ENCODE measurements at places on chromosomes 4 and X.

DNA sequence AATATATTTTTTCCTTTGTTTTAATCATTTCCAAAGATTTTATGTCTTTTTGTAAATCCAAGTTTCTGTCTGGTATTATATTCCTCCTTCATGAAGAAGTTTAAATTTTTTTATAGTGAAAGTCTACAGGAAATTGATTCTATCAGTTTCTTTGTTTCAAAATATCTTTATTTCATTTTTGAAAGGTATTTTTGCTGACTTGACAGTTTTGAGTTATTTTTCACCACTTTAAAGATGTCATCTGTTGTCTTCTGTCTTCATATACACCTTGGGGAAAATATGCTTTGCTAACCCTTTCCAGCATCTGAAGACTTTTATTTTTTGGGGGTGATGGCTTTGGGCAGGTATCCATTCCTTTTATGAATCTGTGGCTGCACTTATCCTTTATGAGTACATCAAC is 164.4 kb upstream of the EPHA5 start:
- no peak for DNase-seq

- DNase-seq = peak; percentile 78
Observed at GRCh38 chr4:54661169-54661568, 3.4 kb downstream of the KIT start.

DNA sequence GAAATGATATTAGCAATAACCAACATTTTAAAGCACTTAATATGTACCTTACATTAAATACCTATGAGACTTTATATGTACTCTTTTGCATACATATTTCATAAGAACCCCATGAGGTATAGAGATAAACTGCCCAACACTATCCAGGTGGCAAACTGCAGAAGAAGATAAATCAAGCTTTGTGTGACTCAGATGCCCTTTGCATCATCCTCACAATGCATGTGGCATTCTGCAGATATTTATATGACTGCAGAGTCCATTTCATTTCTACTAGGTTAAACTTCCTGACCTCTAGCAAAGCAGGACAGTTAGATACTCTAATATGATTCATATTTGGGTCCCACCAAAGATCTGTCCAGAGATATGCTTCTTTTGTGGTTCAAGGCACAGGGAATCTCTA is 85.6 kb upstream of the RASGEF1B start:
- no peak for DNase-seq

DNA sequence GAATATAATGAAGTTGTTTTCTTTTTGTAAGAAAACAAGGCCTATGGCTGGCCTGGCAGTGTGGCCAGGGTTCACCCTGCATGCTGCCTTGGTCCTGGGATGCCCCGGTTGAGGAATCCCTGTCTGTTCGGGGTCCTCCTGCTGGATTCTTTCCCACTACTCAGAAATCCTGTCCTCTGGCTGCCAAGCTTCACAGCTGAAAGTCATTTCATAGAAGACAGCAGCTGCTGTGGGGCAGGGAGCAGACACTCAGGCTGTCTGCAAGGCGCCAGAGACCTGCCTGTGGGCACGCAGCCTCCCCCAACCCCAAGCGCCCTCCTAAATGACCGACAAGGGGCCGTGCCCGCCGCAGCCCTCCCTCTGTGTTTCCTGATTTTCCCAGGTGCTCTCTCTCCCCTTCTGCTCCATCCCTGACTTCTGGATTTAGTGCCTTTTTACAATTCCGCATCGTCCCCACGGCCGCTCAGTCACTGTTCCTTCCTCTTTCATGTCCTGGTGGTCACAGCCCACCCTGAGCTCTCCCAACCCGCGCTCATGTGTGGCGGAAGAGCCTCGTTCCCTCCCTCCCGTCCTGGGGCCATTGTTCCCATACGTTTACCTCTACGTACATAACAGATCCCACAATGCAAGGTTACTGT is 27.5 kb downstream of the ZFYVE28 start:
- no peak for DNase-seq

DNA sequence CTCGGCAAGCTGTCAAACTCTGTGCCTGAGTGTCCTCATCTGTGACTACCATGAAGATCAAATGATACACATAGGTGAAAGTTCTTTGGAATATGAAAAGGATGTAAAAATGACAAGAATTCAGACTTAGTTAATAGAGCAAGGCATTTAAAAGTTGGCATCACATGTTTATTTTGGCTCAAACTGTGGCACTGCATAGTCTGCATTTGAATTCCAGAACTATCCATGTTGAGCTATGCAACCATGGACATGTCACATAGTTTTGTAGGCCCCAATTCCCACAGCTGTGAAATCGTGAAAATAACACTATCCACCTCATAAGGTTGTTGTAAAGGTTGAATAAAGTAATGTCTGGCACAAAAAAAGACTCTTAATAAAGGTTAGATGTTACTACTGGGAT is 33.9 kb downstream of the AFF2 start:
- DNase-seq = no peak

DNA sequence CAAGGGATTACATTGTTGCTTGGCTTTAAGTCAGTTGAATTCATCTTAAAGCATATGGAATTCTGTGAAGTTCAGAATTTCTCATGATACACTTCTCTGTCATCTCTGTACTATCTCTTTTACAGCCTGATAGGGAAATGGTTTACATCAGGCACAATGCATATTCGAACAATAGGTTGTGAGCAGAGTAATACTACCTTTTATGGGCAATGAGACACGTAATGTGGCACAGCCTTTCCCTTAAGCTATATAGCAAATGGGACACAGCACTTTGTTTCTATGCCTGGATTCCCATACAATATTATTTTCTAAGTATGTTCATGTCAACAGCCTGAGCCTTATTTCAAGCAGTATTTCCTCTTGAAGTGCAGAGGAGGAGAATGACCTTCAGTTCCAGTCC is 58.4 kb downstream of the SYNPO2 start:
- no peak for DNase-seq

DNA sequence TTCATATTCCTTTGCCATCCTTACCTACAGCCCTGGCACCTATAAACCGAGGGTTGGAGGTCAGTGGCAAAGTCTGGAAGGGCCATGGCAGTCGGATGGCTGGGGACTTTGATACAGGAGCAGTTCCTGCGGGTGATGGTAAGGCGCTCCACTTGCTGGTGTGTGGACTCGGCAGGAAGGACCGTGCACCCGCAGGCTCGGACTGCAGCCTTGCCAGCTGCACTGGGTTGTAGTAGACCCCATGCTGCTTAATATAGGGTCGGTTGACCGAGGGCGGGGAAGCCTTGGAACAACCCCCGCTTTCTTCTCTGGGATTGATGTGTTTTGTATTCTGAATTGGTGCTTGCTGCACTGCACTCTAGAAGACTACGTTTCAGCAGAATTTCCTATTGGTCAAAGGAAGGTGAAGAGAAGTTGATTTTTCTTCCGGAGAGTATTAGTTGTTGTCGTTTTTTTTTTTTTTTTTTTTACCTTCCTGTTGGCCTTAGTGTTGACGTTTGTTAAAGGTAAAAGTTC is 638 bp downstream of the BLTP1 start:
- DNase-seq = peak; percentile 35
